ENCODE measurements at places on chromosomes 2 and 18.

DNA sequence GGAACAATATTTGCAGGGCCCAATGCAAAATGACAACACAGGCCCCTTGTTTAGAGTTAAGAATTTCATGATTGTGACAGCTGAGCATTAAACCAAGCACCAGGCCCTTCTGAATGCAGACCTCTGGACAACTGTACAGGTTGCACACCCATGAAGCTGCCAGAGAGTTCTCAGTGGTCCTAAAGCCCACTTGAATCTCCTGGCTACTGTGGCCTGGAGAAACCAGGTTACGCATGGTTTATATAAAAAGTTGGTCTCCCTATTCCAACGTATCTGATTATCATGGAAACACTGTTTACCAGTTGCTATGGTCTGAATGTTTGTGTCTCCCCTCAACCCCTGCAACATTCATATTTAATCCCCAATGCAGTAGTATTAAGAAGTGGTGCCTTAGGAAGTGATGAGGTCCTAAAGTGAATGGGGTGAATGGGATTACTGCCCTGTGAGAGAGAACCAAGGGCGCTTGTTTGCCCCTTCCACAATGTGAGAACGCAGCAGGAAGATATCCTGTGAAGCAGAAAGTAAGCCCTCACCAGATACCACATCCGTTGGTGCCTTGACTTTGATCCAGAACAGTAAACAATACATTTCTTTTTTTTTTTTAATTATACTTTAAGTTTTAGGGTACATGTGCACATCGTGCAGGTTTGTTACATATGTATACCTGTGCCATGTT is 48.0 kb upstream of the ANXA4 start:
- DNase-seq = no peak

- no peak for DNase-seq
Observed at GRCh38 chr2:190415794-190416775, 7.9 kb downstream of the MFSD6 start.

DNA sequence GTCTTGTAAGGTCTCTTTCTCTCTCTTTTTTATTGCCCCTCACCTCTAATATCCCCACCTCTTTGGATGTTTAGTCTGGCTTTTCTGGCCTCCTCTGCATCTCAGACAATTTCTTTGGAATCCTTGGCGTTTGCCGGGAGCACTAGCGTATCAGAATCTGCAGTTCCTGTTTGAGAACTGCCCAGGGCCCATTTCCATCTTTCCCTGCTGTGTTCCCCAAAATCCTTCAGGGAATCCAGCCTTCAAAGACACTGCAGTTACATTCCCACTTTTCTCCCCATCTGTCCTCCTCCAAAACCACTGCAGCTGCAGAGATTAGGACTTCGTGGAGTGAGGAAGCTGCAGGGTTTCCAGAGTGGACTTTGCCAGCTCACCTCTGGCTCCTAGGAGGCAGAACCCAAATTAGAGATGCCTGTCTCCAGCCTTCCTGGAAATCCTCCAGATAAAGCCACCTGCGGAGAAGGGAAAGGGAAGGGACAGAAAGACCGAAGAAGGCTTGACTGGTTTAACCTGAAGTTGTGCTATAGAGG is 2.7 kb downstream of the VSNL1 start:
- DNase-seq = no peak

DNA sequence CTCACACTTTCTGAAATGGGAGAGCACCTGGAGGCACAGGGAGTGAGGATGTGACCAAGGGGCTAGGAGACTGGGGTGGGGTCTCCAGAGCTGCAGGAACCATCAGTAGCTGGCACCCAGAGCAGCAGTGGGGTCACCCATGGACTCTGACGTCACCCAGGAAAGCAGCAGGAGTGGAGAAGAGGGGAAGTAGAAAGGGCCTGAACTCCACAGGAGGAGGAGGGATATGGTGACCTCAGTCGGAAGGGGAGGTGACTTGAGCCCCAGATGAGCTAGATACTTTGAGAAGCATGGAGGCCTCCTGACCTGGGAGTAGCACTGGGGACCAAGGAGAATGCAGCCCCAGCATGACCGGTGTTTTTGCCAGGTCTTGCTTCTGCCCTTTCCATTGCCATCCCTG is 8.8 kb downstream of the NMUR1 start:
- no peak for DNase-seq

GRCh38 chr2:113831161-113831560 is 58.7 kb upstream of the ACTR3 start:
- DNase-seq = no peak

DNA sequence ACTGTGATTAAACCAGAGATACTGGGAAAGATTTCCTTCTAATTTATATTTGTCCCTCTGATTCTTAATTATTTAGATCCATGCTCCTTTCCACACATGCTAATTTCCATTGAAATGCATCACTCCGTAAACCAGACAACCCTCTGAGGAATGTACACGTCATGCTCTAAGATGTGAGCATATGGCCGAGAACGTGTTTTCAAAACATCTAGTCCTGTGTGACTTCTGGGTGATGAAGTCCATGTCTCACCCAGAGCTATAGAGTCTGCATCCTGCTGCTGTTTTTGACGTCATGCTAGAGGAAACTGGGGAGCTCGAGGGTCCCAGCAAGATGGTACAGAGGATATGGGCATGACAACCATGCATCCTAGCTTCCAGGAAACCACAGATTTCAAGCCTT is 53.6 kb downstream of the CAPN13 start:
- no peak for DNase-seq

- DNase-seq = no peak
Observed at GRCh38 chr2:204268971-204269370, 276.3 kb upstream of the PARD3B start.

GRCh38 chr18:67145586-67146292 is 370.8 kb downstream of the DSEL start:
- no peak for DNase-seq

DNA sequence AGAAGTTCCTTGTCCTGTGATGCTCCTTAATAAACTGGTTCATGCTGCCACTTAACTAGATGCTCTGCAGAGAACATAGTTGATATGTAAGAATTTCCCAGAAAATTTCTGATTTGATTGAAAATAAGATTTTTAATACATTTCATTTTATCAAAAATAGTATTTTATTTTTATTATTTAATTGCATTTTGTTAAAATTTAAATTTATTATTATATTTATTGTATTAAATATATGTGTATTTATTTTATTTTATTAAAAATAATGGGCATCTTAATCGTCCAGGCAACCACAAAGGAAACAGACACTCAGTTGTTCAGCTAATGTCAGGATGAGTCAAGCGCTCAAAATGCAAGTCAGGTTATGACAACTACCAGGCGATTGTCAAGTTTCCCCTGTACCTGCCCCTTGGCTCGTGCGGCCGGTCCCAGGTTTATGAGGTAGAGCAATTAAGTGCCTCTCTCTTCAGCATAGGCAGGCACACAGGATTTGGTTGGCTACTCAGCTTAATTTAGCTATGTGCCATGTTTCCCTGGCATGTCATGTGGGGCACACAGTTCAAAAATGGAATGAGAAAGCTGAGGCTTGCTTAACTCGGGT is 361.2 kb downstream of the RND3 start:
- DNase-seq = no peak

DNA sequence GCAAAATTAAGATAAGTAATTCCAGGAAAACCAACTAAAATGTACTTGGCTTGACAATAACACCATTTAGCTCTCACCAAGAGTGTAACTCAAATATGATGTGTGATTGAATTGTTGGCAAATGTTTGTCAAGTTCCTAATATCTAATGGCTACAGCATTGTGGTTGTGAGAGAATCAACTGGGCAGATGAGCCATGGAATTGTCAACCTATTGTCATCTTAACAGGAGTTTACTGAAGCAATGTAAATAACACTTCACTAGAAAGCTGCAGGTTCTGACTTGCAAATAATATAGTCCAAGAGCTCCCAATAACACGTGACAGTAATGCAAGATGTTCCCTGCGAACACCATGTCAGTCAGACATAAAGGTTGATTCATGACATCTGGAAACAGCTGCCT is 495.2 kb upstream of the MEIS1 start:
- no peak for DNase-seq

GRCh38 chr2:114661971-114662939 is 219.8 kb downstream of the DPP10 start:
- no peak for DNase-seq

GRCh38 chr2:147438882-147439281 is 405.9 kb upstream of the ACVR2A start:
- DNase-seq = no peak

- peak; percentile 70 for DNase-seq
Observed at GRCh38 chr2:100589527-100589926, 26.7 kb downstream of the PDCL3 start.

- DNase-seq = peak; percentile 81
Observed at GRCh38 chr2:165794536-165794928, 485 bp upstream of the GALNT3 start.

DNA sequence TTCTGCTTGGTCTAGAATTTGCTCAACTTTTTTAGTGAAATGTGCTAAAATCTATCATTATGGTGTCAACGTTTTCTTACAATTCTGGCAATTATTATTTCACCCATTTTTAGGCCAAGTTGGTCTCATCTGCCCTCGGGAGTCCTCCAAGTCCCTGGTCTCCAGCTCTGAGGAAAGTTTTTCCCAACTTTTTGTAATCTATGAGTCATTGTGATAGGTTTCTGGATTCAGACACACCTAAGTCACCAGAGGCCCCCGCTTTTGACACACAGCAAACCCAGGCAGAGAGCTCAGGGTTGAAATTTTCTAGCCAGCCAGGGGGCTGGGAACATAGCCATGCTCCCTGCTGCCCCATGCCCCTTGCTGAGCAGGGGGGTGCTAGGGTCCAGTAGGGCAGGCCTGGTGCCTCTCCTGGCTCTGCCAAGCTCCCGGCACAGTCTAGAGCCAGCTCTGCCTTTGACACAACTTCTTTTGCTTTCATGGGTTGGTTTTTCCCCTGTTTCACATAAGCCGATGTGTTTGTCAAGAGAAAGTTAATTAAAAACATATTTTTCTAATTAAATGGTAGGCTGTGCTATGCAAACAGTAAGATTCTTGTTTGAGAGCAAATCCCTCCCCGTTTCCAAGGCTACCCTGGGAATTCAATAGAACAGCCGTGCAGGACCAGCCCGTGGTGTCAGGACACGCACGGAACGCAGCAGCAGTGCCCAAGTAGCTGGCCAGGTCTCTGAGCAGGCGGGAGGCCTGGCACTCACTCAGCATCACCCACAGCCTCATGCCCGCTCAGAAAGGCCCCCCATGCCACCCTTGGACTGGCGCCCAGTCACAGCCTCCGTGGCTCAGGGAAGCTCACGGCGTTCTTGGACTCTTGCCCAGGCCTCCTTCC is 25.5 kb upstream of the SNED1 start:
- no peak for DNase-seq

DNA sequence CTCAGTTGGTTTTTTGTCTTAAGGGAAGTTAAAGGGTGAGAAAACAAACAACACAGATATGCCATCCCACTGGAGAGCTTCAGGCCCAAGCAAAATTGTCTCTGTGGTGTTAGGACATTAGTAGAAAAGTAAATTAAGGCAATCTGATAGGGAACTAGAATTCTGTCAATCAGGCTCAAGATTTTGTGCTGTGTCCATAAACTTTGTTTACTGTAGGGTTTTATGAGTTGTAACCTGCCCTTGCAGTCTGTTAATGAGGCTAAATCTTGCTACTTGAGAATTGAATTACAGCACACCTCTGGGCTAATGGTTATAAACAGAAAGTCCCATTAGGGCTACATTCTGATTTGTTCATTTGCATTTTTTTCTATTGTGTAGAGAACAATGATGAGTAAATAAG is 78.0 kb upstream of the OTX1 start:
- DNase-seq = no peak

DNA sequence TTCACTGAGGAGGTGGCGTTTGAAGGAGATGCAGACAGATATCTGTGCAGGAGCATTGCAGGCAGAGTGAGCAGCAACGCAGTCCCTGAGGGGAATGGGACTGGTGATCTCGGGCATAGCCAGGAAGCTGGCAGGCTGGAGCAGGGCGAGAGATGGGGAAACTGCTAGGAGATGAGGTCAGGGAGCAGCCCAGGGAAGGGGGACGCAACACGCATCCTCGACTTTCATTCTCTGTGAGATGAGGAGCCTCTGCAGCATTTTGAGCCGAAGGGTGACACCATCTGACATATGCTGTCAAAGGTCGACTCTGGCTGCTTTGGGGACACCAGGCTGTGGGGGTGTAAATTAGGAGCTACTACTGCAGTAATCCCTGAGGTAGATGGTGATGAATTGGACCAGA is 4.3 kb upstream of the CHRNA1 start:
- DNase-seq = no peak

DNA sequence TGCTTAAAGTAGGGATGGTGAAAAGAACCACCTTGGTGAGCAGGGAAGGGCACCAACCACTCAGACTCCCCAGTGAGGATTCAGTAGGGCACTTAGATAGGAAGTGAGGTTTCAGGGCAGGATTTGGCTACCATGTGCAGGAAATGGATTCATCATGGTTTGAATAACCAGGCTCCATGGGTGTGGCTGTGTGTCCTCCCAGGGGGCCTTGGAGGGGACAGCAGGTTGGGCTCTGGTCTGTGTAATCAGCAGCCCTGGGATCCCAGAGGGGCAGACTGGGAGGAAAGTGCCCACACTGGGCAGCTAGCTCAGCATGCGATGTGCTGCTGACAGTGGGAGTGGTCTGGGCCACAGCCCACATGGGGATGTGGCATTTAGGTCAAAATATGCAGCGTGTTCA is 224.6 kb downstream of the CELF4 start:
- no peak for DNase-seq

DNA sequence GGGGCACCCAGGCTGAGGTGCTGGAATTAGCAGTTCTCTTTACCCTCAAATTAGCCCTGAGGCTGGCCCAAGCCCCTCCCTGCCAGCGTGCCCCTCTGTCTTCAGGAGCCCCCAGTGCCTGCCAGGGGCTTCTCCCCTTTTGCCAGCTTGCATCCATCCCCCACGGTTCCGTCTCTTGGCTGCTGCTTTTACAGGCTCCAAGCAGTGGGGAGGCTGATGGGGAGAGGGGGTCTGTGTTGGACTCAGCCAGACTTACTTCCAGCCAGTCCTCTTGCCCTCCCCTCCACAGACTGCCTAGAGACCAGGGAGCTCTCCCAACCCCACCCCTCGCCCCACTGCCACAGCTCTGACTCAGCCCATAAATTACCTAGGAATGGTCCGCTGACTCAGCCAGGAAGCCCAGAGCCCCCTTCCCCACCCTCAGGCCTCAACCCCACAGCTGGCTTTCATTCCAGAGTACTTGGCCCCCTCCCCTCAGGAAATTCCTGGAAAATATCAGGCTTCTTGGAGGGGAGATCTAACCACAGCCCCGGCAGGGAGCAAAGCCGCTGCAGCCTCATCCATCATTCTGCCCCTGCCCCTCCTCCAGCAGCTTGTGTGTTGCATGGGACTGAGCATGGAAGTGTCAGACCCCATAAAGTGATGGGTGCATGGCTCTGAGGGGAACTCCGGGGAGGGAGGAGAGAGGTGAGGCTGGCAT is 184.6 kb downstream of the ZFP36L2 start:
- no peak for DNase-seq

DNA sequence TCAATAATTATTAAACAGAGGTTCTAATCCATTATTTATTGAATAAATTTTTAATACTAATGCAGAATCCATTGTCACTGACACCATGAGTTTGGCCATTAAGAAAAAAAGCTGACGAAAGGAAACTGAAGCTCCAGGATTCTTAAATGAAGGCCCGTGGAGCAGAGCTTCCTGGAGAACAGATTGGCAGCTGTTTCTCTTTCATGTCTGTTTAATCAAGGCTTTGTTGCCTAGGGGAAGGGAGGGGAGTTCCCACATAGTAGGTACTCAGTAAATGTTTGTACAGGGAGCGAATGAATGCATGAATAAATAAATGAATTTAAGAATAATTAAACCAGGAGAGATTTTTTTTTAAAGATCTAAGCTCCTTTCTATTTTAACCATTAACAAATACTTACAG is 315.1 kb upstream of the KLHL29 start:
- no peak for DNase-seq
